ENCODE measurements at places on chromosomes 5 and 9. TPM values are rescaled to one million over a fixed set of nuclear protein-coding genes. Genes with fewer than 3 reads are reported as not detected.
A peak's percentile ranks its signal among the peaks of the same experiment; 100 is the strongest.

MARVELD2 gene
- 0.23 TPM for total RNA-seq

FGF1 gene
- total RNA-seq, result not detected

INSL4 gene
- total RNA-seq, result not detected

NMUR2 gene
- total RNA-seq, result not detected

DNA sequence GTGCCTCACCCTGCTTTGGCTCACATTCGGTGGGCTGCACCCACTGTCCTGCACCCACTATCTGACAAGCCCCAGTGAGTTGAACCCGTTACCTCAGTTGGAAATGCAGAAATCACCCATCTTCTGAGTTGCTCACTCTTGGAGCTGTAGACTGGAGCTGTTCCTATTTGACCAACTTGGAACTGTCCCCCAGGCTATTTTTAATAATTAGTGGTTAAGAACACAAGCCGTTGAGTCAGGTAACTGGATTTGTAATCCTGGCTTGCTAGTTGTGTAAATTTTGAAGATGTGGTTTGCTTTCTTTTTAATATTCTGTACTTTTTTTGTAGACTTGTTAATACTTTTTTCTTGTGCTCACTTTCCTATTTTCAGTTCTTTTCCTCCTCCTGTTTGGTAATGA, 81.2 kb downstream of the CNTLN start:
- no peak overlapping the region for H3K4me3 ChIP-seq
- DNase-seq, result no peak
- no peaks in the 10 kb centered on the region for H3K27me3 ChIP-seq

GRCh38 chr5:157855404-157855994, 3.4 kb downstream of the CLINT1 start:
- H3K27me3 ChIP-seq, result no peaks in the 10 kb centered on the region
- H3K4me3 ChIP-seq, result no peak overlapping the region
- H3K4me1 ChIP-seq, result peaks cover 61% of the 10 kb centered on the region
- H3K27ac ChIP-seq, result no peak overlapping the region
- DNase-seq, result peak; percentile 22

- H3K36me3 ChIP-seq, result peaks cover 3% of the 10 kb centered on the region
- peaks cover 21% of the 10 kb centered on the region for H3K4me1 ChIP-seq
- H3K27me3 ChIP-seq, result no peaks in the 10 kb centered on the region
- H3K27ac ChIP-seq, result peak overlapping the region; percentile 96
- DNase-seq, result no peak
- H3K4me3 ChIP-seq, result peak overlapping the region; percentile 87
Observed at GRCh38 chr5:69331528-69332445, 814 bp downstream of the CCDC125 start.

GRCh38 chr5:5605170-5605764, 182.8 kb downstream of the ICE1 start:
- no peak for DNase-seq
- H3K36me3 ChIP-seq, result no peaks in the 10 kb centered on the region
- H3K4me1 ChIP-seq, result no peaks in the 10 kb centered on the region
- no peaks in the 10 kb centered on the region for H3K27me3 ChIP-seq
- H3K4me3 ChIP-seq, result no peak overlapping the region

DNA sequence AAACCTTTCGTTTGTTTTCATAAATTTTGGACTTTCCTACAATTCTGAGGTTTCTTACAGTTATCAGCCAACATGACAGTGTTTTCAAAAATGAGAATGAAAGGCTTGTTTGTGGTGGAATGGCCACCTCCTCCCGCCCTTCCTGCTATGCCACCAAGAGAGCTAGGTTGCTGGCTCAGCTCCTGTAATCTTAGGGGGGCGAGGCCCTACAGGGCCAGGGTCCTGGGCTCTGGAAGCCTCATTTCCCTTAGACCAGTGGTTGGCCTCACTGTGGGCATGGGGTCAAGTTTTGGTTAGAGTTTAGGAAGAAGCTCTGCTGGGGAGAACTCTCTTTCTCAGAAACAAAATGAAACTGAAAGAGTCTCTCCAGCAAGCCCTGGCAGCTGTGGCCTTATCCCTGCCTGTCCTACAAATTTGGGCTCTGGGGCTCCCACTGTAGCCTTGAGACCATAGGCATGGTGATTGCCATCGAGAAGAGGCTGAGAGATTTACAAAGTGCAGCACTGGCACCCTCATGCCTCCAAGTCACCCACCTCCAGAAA, 66.2 kb downstream of the IRX1 start:
- H3K4me3 ChIP-seq, result no peak overlapping the region
- no peaks in the 10 kb centered on the region for H3K4me1 ChIP-seq
- no peak overlapping the region for H3K27ac ChIP-seq

DNA sequence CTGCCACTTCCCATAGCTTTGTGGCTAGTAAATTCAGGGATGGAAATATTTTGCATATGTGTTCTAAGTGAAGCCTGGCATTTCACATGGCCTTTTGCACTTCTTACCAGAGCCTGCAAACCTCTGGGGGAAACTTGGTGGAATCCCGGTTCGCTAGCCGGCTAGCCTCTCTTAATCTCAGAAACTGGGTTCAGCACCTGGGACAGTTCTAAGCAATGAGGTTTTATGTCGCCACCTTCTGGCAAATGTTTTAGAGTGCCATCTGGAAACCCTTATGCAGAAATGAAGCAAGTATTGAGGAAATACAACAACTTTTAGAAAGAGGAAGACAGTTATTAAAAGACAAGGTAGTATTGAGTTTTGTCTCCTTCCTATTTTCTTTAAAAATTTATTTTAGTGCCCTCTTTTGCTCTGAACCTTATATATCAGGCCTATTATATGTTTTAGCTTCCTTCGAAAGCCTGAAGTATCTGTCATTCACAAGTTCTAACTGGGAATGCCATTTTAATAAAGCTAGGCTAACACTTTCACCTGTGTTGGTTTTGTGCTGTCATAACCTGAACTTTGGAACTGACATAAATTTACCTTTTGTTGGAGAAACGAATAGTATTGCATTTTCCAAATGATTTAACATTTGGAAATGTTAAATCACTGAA, 963 bp upstream of the HTR1A start:
- no peak overlapping the region for H3K27ac ChIP-seq
- no peaks in the 10 kb centered on the region for H3K36me3 ChIP-seq
- no peak overlapping the region for H3K4me3 ChIP-seq
- DNase-seq, result peak; percentile 24
- no peaks in the 10 kb centered on the region for H3K4me1 ChIP-seq
- H3K27me3 ChIP-seq, result peaks cover 16% of the 10 kb centered on the region

DNA sequence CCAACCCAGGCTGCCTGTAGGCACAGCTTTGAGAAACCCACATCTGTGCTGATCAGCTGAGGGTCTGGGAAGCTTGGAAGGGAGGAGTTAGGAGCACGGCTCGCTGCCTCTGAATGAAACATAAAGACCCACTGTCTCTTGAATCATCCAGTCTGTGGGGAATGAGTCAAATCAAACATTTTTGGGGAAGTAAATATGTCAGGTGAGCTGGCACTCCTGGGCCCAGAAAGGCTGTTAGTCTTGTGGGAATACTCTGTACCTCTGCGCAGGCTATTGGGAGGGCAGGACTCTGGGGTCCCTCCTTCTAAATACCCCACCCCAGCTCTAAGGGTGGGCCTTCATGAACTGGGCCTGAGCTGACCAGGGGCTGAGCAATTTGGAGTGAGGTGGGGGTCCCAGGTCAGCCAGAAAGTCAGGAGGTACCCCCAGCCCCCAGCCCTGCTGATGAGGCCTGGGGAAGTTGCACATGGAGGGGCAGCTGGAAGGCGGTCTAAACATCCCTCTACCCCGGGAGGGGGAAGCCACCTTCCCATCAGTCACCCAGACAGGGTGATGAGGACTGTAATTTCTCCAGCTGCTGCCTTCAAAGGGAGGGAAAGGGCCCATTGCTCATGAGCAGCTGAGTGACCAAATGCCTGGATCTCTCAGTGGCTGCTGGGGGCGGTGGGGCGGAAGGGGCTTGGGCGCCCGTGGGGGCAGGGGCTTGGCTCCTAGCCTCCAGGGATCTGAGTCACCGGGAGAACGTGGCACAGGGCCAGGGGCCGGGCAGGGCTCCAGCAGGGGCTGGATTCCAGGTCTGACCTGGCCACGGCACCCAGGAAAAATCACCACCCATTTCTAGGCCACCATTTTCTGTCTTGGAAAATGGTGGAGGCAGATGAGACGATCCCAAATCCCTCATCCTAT, 10.8 kb downstream of the FIBCD1 start:
- H3K4me1 ChIP-seq, result no peaks in the 10 kb centered on the region
- no peak overlapping the region for H3K27ac ChIP-seq
- no peaks in the 10 kb centered on the region for H3K36me3 ChIP-seq
- H3K4me3 ChIP-seq, result no peak overlapping the region

DNA sequence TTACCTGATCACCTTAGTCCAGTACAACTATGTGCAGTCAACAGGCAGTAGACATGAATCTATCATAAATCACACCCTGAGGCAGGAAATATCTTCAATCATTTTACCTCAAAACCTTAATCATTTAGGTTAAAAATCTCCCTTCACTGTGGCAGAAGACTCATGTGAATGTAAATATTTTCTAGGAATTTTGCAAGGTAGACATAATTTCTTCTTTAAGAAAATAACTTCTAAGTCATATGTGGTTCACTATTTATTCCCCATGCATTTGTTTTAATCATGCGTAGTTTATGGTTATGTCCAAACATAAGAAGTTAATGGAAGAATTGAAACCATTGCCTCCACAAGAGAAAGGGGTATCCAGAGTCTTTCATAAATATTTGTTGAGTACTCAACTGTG, 97.0 kb downstream of the HMHB1 start:
- DNase-seq, result no peak
- H3K4me1 ChIP-seq, result no peaks in the 10 kb centered on the region
- H3K27ac ChIP-seq, result no peak overlapping the region
- H3K4me3 ChIP-seq, result no peak overlapping the region
- H3K27me3 ChIP-seq, result no peaks in the 10 kb centered on the region
- no peaks in the 10 kb centered on the region for H3K36me3 ChIP-seq

DNA sequence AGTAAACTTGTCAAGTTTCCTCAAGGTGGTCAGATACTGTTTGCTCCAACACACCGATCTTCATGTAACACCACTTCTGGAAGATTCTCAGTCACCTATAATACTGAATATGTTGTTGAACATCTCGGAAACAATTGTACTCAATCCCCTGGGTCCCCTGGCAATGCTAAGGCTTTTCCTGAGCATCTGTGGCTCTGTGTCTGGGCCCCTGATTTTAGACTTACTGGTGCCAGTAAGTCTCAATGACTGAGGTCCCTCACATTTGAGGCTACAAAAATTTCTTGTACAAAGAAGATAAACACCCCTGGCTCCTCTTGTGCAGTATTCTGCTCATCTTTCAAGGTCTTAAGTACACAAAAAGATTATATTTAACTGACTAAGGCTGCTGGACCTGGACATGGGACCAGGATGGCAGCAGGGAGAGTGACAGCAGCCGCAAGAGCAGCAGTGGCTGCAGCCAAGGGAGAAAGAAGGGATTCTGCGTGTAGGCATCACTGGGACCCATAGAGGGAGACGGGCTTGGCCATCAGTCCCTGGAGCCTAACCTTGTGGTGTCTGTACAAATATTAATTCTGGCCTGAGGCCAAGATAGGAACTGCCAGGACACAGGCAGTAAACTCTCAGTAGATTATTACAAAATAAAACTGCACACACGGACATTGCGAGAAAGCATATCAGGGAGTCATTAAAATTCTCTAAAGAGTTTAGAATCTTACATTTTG, 49.0 kb upstream of the TNPO1 start:
- DNase-seq, result no peak
- H3K36me3 ChIP-seq, result no peaks in the 10 kb centered on the region
- no peak overlapping the region for H3K27ac ChIP-seq
- H3K4me1 ChIP-seq, result no peaks in the 10 kb centered on the region

DNA sequence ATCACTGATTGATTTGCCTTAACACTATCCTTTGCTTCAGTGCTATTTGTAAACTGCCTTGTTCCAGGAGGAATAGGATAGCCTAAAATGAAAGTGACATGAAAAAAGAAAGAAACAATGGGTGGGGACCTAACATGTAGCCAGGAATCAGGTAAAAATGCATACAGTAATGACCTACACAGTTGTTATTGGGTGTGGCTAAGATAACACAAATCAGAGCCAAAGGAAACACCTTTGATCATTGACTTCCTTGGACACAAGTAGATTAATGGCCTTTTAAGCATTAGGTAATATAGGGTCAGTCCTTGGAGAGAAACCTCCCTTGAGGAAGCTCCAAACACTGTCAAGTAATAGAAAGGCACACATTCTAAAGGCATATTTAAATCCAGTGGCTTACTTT, 220.4 kb downstream of the TRPM3 start:
- no peaks in the 10 kb centered on the region for H3K36me3 ChIP-seq
- H3K4me3 ChIP-seq, result no peak overlapping the region
- no peak for DNase-seq
- H3K27ac ChIP-seq, result no peak overlapping the region

DNA sequence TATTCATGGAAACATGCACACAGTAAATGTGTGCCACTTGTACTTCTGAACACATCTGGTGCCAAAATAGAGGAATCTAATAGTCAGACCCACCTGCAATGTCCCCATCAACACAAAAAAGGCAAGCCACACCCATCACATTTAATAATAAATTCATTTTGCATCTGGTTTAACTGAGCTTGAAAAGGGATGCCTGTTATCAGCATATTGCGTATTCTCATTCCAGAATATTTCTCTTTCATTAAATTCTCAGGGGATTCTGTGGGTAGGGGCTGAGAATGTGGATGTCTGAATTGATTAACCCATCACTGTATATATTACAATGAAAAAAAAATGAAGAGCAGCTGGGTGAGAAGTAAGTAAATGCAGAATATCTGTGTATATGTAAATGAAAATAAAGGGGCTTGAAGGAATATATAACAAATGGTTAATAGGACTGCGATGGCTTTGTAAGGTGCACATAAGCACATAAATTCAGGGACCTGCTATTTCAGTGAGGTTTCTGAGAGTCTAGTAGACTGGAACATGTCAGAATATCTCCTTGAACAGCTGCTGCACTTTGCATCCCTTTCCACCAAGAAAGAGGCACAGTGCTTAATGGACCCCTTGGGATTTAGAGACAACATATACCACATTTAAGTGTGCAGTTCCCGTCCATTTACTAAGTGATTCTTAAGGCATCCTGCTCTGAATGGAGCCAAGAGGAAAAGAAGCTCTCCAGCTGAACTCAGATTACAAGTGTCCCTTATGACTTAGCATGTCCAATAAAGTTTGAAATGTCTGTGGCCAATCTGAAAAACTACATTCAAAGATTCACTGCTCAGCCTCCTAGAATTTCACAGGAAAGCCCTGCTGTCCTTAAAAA, 104.1 kb upstream of the NIPBL start:
- no peaks in the 10 kb centered on the region for H3K36me3 ChIP-seq
- H3K4me1 ChIP-seq, result no peaks in the 10 kb centered on the region
- DNase-seq, result no peak
- H3K27ac ChIP-seq, result no peak overlapping the region
- H3K4me3 ChIP-seq, result no peak overlapping the region

- DNase-seq, result no peak
- no peaks in the 10 kb centered on the region for H3K36me3 ChIP-seq
Observed at GRCh38 chr9:96073531-96074480, 198.3 kb downstream of the ERCC6L2 start.

- no peak overlapping the region for H3K27ac ChIP-seq
- H3K4me1 ChIP-seq, result no peaks in the 10 kb centered on the region
- no peak overlapping the region for H3K4me3 ChIP-seq
Observed at GRCh38 chr5:135441350-135441831, 5.8 kb downstream of the DCANP1 start.

GRCh38 chr9:111349766-111350165, 19.7 kb upstream of the OR2K2 start:
- H3K27ac ChIP-seq, result no peak overlapping the region
- no peak for DNase-seq
- no peak overlapping the region for H3K4me3 ChIP-seq

- no peaks in the 10 kb centered on the region for H3K4me1 ChIP-seq
- no peak overlapping the region for H3K4me3 ChIP-seq
- no peaks in the 10 kb centered on the region for H3K27me3 ChIP-seq
- H3K27ac ChIP-seq, result no peak overlapping the region
Observed at GRCh38 chr9:29514336-29514735, 1941.1 kb upstream of the C9orf72 start.
